ENCODE measurements at places on chromosomes 6 and 20. TPM values are rescaled to one million over a fixed set of nuclear protein-coding genes. Genes with fewer than 3 reads are reported as not detected.

GRCh38 chr20:10521068-10521831 is 86.1 kb downstream of the SLX4IP start:
- no peak for DNase-seq

GRCh38 chr6:119628691-119629594 is 279.4 kb upstream of the MAN1A1 start:
- no peak for DNase-seq

DNA sequence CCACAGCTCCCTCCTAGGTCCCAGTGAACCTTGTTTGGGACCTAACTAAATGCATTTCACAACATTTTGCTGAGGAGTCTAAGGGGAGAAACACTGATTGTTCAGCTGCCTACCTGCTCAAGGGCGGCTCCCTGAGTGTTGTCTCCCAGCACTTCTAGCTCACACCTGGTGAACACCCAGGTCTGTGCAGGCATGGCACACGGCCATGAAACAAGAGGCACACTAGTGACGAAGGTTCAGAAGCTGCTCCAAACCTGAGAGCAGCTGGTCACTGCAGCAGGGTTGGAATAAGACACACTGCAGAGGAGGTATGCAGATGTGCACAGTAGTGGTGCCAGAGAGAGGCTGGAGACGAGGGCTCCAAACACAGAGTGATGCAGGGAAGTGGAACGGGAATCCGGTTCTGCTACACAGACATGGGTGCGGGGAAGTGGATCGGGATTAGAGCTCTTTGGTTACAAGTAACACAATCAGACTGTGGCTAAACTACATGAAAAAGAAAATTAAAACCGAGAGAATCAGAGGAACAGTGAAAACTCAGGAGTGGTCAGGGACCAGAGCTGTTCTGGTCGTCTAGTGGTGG is 486.1 kb upstream of the CDH4 start:
- DNase-seq = no peak

- no peak for DNase-seq
These were observed 97.4 kb downstream of the EPB41L2 start for GRCh38 chr6:130965656-130966055.

Gene KCNK15
- 17.5 TPM for total RNA-seq

Gene DEFB124
- total RNA-seq = not detected

Gene TRIM40
- not detected for total RNA-seq

Gene FUCA2
- total RNA-seq = 63.8 TPM

DNA sequence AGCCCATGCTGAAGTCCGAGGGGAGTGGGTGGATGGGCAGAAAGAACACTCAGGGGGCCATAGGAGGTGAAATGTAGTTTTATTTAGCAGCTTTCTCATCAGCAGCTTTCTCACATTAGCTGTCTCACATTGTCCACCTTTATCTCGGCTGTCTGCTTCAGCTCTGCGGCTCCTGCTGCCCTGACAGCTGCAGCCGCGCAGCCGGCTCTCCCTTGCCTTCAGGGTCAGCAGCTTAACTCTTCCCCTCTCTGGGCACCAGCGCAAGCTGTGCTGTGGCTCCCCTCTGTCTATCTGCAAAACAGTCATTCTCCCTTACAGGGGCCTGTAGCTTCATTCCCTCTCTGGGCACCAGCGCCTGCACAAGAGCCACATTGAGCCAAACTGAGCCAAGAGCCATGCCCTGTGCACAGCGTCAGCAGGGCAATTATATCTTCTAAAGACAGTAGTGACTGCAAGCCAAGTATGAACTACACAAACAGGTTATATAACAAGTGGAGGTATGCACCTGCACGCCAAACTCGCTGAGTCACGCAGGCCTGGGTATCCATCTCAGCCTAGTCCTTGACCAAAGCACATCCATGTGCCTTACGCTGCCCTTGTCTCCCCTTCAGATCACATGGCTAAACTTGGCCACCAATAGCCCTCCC is 198.8 kb downstream of the EYA2 start:
- DNase-seq = peak; percentile 69
